Activated CD4-positive, alpha-beta T cell treated with anti-CD3 and anti-CD28 coated beads for 36 hours (primary cell): ENCODE measurements at places on chromosomes 7 and 10.

GRCh38 chr10:3287572-3288445, 115.2 kb upstream of the PITRM1 start:
- DNase-seq, result no peak

- no peak for DNase-seq
Observed at GRCh38 chr10:103569896-103570295, 76.4 kb downstream of the NEURL1 start.

DNA sequence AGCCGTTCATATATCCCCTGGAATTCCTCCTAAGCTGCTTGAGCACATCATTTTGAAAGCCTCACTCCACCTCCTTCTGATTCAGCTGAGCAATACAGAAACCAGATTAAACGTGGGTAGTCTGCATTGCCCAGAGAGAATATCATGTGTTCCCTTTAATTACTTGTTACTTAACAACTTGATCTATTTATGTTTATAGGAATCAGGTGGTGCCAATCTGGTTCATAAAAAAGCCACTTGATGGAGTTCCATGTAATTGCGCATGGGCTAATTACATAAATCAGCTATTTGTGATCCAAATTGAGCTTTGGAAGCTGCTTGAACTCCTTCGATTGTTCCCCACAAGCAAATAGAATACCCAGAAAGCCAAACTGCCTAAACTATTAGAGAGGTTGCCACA, 114.7 kb upstream of the ADCY1 start:
- no peak for DNase-seq

- no peak for DNase-seq
Observed at GRCh38 chr10:75195035-75195763, 15.4 kb upstream of the VDAC2 start.

- DNase-seq, result no peak
Observed at GRCh38 chr10:86668297-86669165, at the start of gene LDB3. TSS of gene LDB3 (plus strand) at chr10:86668511. CDS start at chr10:86668692, 181 bp downstream.

- DNase-seq, result no peak
Observed at GRCh38 chr10:29748109-29748650, 113.4 kb upstream of the SVIL start.

- no peak for DNase-seq
Observed at GRCh38 chr7:20401861-20402746, 71.4 kb downstream of the ITGB8 start.

DNA sequence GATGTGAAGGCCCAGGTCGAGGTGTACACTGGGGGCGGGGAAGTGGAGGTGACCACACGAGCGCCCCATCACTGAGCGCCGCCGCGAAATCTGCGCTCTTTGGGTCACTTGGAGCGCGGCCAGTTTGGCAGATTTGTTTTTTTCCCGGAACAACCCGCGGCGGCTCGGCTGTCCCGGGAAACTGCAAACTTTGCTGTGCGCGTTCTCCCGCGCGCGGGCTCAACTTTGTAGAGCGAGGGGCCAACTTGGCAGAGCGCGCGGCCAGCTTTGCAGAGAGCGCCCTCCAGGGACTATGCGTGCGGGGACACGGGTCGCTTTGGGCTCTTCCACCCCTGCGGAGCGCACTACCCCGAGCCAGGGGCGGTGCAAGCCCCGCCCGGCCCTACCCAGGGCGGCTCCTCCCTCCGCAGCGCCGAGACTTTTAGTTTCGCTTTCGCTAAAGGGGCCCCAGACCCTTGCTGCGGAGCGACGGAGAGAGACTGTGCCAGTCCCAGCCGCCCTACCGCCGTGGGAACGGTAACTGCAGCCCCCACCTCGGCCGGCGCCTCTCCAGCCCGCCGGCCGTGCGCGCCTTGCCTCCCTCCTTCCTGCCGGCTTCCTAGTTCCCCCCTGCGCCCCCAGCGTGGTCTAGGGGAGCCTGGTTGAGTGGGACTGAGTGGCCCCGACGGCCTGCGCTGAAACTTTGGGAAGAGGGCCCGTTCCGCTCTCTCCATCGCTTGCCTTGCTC, at the start of gene CASP7:
TSS of gene CASP7 (plus strand) at position 450 of the 727 bp plus-strand sequence. CDS start 17,582 bp downstream, outside the sequence.
- peak; percentile 91 for DNase-seq

DNA sequence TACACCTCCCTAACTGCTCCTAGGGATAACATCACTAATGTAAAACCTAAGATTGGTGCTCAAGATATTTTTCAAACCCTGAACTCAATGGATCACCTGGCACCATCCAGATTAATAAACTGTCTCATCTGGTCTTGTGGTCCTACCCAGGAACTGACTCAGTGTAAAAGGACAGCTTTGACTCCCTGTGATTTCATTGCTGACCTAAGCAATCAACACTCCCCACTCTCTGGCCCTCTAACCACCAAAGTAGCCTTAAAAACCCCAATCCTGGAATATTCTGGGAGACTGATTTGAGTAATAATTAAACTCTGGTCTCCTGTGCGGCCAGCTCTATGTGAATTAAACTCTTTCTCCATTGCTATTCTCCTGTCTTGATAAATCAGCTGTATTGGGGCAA, 6.2 kb upstream of the USP54 start:
- DNase-seq, result no peak

DNA sequence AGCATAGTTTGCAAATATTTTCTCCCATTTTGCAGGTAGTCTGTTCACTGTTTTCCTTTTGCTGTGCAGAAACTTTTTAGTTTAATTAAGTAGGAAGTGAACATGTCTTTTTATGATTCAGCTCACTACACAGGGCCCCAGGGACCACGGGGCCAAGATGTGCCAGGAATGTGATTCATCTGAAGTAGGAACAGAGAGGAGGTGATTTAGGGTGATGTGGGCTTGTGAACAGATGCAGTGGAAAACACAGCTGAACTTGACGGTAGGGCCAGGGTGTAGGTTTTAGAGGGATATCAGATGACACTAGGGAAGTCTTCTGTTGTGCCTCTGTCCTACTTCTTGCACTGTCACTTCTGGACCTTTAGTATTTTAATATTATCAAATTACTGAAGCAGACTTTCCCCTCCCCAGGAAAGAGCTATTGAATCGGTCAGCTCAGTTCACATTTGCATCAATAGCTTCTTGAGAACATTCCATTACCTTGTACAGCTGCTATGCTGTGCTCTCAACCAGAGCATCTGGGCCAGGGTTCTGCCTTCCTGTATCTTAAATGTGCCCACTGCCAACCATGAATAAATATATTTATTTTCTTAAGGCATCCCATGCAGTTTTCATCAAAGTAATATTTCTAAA, 96.9 kb downstream of the OSBPL3 start:
- peak; percentile 74 for DNase-seq

DNA sequence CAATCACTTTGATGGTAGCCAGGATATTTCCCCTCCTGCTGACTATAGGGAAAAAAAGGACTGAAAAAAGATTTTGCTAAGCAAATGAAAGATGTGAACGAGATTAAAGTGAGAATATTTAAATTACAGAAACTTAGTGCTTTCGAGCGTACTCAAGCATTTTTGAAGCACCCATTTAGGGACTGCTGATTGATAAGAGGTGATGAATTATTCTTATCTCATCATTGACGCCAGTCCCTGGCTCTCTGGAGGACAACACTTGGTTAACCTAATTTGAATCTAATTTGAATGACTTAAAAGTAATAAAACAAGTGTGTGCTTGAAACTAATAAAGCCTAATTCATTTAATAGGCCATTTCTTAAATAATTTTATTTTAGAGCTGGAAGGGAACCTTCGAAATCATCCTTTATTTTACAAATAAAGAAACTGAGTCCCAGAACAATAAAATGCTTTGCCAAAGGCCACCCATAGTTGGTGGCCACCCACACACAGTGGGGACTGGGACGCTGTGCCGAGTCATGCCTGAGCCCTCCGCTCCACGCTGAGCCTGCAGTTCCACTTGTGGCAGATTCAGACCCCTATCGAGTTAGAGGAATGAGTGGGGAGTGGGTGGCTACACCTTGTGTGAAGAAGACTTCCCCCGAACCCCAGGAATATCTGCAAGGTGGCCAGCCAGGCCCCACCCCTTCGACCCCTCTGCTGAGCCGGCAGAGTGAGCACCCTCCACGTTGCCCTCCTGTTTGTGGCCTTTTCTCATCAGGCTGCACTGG, 61.1 kb upstream of the SAMD8 start:
- DNase-seq, result no peak

DNA sequence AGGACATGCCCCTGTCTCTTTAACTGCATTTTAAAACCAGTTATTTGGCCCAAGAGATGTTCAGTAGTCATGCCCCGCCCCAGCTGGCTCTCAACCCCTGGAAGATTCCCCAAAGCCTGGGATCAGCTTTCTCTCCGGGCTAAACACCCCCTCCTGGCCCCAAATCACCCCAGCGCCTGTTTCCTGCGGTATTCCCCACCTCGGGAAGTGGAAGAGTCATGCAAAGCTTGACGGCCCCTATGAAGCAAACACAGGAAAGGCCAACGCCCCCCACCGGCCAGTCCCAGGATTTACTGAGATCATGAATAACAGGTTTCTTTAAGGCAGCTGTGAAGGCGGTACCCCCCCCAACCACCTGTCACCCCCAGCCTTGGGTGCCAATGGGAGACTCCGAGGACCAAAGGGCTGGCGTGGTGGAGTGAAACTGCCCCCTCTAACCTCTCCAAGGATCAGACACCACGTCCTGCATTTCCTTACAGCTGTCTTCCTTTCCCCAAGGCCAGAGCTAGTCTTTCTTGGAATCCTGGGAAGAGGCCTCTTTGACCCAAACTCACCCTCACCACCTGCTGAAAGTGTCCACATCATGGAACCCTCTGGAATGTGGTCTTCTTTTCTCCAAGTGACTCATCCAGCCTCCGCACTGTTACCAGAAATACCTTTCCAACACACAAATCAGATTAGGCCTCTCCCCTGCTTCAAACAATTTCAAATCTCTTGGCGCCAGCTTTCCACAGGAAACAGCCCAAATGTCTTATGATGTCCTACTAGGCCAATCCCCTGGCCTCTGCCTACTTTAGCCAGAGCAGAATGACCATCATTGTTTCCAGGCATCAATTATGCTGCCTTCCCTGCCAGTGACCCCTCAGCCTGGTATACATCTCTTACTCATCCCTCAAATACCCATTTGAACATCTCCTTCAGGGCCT, 301.5 kb downstream of the ZEB1 start:
- DNase-seq, result no peak

- DNase-seq, result peak; percentile 63
Observed at GRCh38 chr7:43584195-43584586, 1.3 kb downstream of the STK17A start.
